CD4-positive, CD25-positive, alpha-beta regulatory T cell (primary cell): ENCODE measurements at places on chromosomes 1 and 21. TPM values are rescaled to one million over a fixed set of nuclear protein-coding genes. Genes with fewer than 3 reads are reported as not detected.

GRCh38 chr1:212254853-212255363 lies 30.3 kb upstream of the PPP2R5A start:
- peak; percentile 56 for DNase-seq

The CYP4A22 gene
- total RNA-seq, result not detected

DNA sequence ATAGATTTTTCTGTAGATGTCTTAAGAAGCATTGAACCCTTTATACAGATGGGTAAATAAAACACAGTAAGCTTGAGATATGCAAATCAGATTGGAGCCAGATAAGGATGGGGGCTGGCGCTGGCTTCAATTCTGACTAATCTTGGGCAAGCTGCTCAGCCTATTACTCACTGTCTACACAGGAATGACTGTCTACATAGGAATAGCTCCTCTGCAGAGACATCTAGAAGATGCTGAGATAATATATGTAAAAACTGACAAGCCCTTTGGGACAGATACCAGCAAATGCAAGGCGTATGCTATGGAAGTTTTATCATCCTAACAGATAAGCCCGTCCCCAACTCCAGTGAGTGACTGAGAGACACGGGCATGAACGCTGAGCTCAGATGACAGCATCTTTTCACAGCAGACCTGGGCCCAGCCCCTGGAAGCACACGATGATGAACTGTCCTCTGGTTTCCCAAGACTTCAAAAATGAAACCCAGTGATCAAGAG lies 1.7 kb downstream of the CLDN14 start:
- no peak for DNase-seq

DNA sequence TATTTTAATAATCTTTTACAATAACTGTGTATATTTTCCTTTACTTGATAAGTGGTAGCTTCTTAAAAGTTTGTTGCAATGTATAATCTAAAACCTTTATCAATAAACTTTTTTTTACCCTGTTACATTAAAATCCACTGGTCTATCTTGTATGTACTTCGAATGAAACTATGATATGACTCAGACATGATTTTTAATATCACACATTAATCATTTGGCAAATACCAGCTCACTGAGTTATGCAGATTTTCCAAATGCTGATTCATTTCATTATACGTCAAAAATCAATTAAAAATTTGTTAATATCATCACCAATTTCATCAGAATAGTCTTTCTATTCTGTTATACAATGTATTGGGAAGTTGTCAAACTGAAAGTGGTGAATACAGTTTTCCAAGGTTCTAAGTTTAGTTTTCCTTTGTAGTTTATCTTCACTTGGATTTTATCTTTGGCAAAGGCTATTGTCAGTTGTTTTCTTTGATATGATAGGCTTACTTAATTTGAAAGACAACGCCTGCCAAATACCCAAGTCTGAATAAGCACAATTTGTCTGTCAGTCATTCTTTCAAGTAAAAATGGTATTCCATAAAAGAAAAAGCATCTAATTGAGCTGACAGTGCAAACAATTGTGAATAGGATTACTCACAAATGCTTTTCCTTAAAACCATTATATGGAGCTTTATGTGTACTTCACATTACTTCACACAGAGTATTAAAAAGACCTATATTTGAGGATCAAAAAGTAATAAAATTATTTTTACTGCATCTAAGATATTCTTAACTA lies 127.0 kb downstream of the NME7 start:
- no peak for DNase-seq

DNA sequence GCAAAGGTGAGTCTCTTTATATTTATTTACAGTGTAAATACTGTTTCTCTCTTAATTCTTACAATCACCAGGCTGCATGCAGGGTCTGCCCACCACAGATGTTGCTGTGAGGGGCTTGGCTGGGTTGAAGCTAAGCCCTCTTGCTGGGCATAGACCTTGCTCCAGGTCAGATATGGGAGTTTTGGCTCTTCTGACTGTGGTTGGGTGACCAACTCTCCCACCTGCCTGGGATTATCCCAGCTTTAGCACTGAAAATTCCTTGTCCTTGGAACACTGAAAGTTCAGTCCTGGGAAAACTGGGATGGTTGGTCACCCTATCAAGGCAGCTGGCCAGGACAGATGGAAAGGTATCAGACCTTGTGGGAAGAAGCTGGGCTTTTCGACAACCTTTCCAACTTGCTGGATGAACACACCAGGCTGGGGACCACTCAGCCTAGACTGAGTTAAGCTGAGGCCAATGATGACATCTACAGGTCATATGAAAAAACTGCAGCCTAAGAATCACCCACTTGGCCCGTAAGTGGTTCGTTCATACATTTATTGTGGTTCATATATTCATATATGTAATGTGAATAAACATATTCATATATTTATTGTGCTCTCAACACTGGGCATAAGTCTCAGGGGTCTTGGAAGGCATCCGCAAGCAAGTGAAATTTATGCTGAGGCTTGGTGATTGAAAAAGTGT lies 26.6 kb upstream of the HPDL start:
- peak; percentile 61 for DNase-seq

The TRAF3IP3 gene
- 470 TPM for total RNA-seq

The FNDC10 gene
- total RNA-seq, result 0.96 TPM

The HCN3 gene
- 1.5 TPM for total RNA-seq

The ANXA9 gene
- total RNA-seq, result not detected

- peak; percentile 39 for DNase-seq
Observed at GRCh38 chr1:10941891-10942541, 70.4 kb upstream of the TARDBP start.

DNA sequence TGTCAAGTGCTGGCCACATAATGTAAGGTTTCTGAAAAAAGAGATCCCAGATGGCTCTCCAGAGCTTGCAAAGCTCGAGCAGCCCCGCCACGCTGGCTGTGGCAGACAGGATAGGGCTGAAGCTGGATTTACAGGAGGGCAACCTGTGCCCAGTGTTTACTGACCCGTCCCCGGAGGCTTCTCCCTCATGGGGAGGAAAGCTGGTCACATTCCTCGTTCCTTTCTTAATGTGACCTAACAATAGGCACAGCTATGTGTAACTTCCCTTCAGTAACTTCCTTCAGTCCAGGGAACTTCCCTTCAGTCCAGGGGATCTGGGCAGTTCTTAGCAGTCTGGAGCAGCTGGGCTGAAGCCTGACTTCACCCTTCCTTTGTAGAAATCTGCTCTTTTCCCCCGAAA lies 7.7 kb downstream of the SLFNL1 start:
- no peak for DNase-seq

- no peak for DNase-seq
Observed at GRCh38 chr1:155007251-155007828, 4.7 kb downstream of the ZBTB7B start.

DNA sequence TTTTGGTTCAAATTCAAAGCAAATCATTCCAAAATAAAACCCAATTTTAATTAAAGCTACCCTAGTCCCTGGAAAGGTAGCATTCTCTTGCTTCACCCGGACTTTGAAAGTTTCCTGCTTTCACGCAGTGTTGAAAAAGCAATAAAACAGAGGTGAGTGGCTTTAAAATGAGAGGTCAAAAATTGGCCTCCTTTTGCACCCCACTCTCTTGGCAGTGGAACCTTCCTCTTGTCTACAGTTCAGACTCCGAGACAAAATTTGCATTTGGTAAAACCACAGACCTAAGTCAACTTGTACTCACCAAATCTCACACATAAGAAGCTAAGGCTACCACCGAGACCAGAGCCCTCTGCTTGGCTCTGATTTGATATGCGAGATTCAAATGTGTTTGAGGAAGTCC lies 252.7 kb downstream of the TTLL7 start:
- DNase-seq, result no peak

DNA sequence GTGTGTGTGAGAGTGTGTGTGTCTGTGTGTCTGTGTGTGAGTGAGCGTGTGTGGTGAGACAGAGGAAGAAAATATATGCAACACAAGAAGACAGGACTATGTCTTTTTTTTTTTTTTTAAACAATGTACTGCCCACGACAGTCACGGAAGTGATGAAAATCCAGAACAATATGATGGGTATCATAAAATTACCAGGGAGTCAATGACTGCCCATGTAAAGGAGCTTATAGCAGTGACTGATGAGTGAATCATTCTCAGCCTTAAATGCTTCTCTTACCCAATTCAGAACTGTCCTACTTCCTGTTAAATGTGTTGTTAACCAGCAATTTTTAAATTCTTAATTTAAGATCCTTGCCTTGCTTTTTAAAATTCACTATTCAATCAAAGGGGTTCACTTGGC lies 46.6 kb downstream of the RGS7 start:
- no peak for DNase-seq

DNA sequence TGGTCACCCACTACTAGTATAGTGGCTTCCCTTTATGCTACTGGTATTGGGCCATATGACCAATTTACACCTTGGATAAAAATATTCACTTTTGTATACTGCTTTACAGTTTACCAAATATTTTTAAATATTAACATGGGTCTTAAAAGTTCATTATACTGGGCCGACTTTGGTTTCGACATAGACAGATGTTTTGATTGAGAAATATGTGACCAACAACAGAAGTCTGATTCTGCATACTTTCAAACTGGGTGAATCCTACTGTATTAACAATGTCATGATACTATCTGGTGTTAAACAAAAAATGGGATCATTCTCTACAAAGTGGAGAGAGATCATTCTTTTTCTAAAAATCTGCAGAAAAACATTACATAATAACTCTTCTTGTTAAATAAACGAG lies 134.8 kb downstream of the AKT3 start:
- no peak for DNase-seq

The GPR3 gene
- 0.47 TPM for total RNA-seq

The PHGDH gene
- 4.9 TPM for total RNA-seq

GRCh38 chr1:208866386-208866955 lies 622.3 kb upstream of the PLXNA2 start:
- no peak for DNase-seq

- no peak for DNase-seq
Observed at GRCh38 chr1:54405898-54406293, 298 bp downstream of the SSBP3 start.

DNA sequence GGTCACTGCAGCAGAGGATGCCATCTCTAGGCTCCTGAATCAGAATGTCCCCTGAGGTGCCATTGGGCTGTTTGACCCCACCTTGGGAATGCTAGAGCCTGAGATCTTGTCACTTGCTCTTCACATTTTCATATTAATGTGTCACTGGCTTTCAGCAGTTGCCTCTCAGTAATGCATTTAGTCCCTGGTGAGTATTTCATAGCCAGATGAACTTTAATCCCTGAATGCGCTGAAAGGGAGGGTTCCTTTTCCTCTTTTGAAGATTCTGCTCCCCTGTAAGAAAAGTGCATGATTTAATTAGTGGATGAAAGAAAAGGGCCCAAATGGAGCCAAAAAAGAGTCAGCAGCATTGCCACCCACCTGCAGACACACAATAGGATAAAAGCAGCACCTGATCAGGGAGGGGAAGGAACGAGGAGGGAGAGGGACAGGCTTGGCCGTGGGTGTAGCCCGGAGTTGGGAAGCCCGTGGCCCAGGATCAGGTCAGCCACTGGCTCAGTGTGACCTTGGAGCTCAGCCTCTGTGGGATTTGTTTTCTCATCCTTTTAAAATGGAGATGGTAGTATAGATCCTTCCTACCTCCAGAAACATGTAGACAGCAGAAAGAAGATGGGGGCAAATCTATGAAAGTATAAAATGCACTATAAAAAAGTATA lies 31.1 kb downstream of the ROR1 start:
- DNase-seq, result no peak

The TP73 gene
- total RNA-seq, result not detected

The GJB5 gene
- not detected for total RNA-seq

The LIN28A gene
- total RNA-seq, result not detected

DNA sequence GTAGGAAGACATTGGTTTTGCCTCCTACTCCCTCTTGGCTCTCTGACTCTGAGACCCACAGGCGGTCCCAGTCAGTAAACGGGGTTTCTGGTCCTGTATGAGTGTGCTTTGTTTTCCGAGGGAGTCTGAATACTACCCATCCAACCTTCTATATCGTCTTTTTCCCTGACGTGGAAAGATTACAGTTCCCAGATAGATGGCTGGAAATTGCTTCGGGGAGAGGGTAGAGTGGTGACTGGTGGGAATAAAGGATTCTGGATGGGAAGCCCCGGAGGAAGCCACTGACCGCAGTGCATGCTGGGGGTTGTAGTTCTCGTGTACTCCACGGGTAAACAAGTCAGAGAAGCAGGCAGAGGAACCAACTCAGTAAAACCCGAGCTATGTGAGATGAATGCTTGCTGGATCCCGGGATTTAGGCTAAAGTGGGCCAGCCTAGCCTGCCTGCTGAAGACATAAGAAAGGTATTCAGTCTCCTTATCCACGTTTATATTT lies 66.2 kb upstream of the IRF2BP2 start:
- DNase-seq, result peak; percentile 47

GRCh38 chr1:42815941-42816584 lies 859 bp upstream of the ERMAP start:
- DNase-seq, result no peak

The SELENBP1 gene
- total RNA-seq, result not detected

- DNase-seq, result no peak
Observed at GRCh38 chr1:225544924-225545323, 108.0 kb downstream of the ENAH start.

GRCh38 chr21:27555996-27556395 lies 589.1 kb upstream of the ADAMTS5 start:
- no peak for DNase-seq

GRCh38 chr1:220487297-220487820 lies 40.6 kb upstream of the MARK1 start:
- DNase-seq, result no peak

DNA sequence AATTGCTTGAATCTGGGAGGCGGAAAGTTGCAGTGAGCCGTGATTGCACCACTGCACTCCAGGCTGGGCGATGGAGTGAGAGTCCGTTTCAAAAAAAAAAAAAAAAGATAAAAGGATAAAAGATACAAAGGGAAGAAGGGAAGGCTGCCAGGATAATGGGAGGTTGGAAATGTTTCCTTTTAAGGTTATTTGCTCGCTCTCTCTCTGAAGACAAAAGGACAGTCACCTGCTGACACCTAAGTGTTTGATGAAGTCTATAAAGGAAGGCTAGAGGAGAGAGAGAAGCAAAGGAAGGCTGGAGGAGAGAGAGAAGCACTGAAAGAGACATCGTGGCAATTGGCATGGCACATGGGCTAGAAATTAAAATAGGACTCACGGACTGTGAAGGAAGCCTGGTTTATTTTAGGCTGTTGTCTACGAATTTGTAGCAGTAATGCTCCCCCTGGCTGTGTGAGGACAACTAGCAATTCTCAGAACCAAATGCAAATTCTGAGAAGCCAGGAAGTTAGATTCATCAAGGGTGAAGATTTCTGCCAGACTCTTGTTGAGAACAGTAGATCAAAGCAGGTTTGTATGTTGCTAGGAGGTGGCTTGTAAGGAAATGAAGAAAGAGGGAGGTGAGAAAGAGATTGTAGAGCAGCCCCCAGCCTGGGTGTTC lies 154.2 kb downstream of the ZP4 start:
- peak; percentile 74 for DNase-seq

DNA sequence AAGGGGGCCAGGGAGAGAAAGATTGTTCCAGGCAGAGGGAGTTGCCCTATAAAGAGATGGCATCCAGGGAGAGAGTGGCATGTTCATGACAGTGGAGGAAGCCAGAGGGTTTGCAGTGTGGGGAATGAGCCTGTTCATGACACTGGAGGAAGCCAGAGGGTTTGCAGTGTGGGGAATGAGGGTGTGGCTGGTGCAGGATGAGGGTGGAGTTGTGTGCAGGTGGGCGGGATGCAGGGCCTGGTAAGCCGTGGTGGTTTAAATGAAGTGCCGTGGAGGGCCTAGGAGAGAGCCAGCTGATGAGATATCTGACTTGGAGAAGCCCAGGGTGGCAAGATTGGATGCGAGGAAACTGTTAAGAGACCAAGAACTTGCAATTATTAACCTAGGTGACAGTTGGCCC lies 131.8 kb downstream of the CAMTA1 start:
- DNase-seq, result no peak
